ENCODE measurements at places on chromosomes 12 and 14. TPM values are rescaled to one million over a fixed set of nuclear protein-coding genes. Genes with fewer than 3 reads are reported as not detected.

GRCh38 chr12:122265476-122265875, 818 bp downstream of the VPS33A start:
- DNase-seq = no peak

Gene SERPINA4
- not detected for total RNA-seq

DNA sequence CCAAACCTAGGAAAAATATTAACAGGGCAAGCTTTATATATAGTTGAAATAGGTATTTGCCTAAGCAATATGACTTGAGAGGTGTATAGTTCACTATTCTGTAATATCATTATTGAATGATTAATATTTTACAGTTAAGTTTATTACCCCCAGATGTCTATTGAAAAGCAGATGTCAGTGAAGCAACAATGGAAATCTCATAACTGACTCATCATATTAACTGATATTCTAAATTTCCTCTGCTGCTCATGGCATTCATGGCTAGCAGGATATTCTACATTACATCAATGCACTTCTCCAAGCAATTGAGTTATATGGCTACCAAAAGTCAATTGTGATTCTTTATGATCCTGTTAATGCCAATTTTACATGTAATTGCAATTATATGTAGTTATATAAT, 9.7 kb upstream of the MAGOHB start:
- no peak for DNase-seq

GRCh38 chr12:98113548-98113947, 401.8 kb upstream of the TMPO start:
- no peak for DNase-seq

Gene GLT8D2
- not detected for total RNA-seq

GRCh38 chr12:95412482-95413311, 61.3 kb upstream of the METAP2 start:
- no peak for DNase-seq

DNA sequence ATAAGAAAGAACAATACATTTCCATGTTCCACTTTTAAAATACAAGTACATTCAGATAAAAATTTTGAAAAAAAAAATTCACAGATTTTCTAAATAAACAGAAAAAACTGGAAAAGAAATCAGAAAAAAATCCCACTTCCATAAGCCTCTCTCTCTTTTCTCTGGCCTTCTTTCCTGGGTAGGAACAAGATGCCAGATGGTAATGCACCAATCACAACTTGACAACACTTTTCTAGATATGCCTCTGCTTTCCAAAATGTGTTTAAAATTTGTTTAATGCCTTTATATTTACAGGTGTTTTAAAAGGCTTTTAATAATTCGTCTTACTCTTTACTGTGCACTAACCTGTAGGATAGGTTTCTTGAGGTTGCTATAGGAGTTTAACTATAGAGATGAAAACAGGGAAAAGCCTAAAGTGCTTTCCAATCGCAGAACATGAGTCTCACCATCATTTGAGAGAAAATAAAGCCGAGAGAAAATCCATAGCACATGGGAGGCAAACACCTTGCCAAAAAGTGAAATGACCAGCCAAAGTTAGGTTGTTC, 74.2 kb downstream of the TMTC1 start:
- no peak for DNase-seq

DNA sequence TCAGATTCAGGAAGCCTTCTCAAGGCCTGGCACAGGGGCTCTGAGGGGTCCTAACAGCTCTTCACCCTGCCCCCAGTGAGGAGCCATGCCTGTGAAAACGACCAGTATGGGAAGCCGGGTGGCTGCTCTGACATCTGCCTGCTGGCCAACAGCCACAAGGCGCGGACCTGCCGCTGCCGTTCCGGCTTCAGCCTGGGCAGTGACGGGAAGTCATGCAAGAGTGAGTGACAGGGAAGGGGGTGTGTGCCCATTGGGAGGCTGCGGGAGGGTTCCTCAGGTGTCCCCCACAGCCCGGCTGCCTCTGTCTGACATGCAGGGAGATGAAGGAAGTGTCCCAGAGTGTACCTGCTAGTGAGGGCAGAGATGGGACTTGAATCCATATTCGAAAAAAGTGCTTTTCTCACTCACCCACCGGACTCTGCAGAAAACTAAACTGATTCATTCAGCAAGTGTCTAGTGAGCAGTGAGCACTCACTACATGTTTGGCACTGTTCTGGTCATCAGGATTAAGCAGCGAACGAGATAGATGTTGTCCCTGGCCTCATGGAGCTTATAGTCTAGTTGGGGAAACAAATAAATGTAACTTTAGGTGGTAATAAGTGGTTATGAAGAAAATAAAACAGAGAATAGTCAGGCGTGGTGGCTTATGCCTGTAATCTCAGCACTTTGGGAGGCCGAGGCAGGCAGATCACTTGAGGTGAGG, 9.4 kb upstream of the LRP1-AS start:
- DNase-seq = peak; percentile 82

DNA sequence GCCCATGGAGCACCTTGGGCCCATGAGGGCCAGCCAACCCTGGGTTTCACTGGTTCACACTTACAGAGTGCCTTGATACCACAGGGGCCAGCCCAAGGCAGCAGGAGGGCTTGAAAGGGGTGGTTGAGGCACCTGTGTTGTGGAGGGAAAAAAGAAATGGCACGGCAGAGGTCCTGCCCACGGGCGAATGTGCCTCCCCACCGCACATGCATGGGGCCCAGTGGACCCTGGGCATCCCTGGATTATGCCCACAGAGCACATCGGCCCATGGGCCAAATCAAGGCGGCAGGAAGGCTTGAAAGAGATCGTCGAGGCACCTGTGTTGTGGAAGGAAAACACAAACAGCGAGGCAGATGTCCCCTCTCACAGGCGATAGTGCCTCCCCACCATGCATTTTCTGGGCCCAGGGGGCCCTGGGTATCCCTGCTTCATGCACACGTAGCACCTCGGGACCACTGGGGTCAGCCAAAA, 378.1 kb downstream of the ALG10 start:
- DNase-seq = peak; percentile 61

DNA sequence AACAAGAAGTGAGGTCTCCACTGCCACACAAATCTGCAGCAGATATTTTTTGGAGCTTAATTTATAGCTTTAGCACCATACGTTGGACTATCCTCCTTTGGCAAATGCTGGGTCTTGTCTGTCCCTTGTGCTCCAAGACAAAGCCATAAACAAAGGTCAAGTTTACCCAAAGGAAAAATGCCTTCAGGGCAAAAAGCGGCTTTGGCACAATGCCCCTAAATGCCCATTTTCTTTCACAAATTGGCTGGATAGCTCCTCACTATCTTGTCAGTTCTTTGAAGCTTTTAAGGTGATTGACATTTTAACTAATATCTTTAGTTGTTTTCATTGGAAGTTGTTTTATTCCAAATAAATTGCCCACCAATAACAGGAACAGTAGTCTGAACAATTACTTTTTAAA, 59.6 kb downstream of the EML5 start:
- DNase-seq = no peak

- no peak for DNase-seq
Measured at GRCh38 chr14:54815016-54815415, 87.6 kb downstream of the GCH1 start.

Gene PLCZ1
- not detected for total RNA-seq

DNA sequence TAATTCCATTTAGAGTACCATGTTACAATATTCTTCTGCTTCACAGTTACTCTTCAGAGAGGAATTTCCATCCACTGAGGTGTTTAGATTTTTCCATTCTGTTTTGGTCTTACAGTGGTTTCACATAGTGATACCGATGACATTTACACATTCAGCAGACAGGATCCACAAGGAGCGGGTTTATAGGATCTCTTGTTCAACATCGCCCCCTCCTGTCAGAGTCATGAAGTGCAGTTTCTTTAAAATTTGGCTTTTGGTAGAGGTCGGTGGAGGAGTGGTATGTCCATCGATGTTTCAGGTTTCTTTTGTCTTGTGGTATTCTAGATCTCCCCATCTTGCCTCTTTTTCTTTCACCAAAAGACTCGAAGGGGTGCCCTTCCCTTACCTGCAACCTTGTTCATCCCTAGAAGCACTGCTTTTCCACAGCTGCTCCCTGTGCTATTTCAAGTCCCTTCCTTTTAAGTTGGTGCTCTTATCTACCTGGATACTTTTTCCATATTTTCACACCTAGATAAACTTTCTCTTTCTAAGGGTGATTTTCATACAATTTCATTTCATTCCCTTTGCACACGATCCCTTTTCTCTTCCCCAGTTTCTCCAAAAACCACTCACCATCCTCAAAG, 181.3 kb downstream of the ITPR2 start:
- no peak for DNase-seq

DNA sequence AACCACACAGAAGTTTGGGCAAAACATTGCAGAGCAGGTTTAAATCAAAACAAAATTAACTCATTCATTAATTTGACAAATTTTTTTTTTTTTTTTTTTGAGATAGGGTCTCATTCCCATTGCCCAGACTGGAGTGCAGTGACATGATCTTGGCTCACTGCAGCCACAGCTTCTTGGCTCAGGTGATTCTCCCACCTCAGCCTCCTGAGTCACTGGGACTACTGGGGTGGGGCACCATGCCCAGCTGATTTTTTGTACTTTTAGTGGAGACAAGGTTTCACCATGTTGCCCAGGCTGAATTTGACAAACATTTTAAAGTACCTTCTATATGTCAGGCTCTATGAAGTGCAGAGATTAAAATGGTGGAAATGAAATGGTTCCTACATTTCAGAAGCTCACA, 257.1 kb upstream of the NPAS3 start:
- DNase-seq = no peak

- DNase-seq = no peak
Measured at GRCh38 chr14:51208982-51209381, 31.1 kb upstream of the TMX1 start.

Gene PMEL
- 0.70 TPM for total RNA-seq

Gene KRT6A
- total RNA-seq = not detected

Gene MIP
- total RNA-seq = not detected

GRCh38 chr14:89908712-89909450, 45.6 kb downstream of the EFCAB11 start:
- DNase-seq = no peak

Gene CLEC2D
- total RNA-seq = 76.2 TPM

Gene LTA4H
- total RNA-seq = 103 TPM

- DNase-seq = no peak
Measured at GRCh38 chr12:89621521-89621920, 87.1 kb downstream of the ATP2B1 start.

DNA sequence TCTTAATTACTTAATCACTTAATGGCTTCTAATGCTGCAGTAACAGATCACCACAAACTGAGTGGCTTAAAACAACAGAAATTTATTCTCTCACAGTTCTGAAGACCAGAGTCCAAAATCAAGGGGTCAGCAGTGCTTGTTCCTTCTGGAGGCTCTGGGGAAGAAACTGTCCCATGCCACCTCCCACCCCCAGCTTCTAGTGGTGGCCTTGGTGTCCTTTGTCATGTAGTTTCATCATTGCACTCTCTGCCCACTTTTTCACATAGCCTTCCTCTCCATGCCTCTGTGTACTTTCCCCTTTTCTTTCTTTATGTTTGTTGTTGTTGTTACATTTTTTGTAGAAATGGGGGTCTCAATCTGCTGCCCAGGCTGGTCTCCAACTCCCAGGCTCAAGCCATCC, 16.1 kb upstream of the UBC start:
- no peak for DNase-seq

- no peak for DNase-seq
Measured at GRCh38 chr12:109716092-109716479, 2.5 kb downstream of the FAM222A start.

Gene ART4
- total RNA-seq = 21.6 TPM

DNA sequence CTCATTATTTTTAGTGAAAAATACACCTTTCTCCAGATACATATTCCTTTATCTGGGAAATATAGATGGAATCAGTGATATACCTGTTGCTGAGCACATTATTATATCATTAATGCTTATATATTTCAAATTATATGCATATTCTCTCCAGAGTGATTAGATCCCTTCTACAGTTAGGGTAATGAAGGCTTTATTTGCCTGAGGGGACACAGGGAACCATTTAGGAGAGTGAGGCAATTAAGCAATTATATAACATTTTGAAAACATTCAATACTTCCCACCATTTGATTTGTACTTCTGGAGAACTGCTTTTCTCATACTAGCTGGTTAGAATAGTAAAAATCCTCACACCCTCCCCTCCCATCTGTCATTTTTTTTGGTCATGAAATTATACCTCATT, 212.8 kb upstream of the NOVA1 start:
- no peak for DNase-seq

GRCh38 chr14:69010648-69011047, 31.5 kb upstream of the ACTN1 start:
- no peak for DNase-seq

DNA sequence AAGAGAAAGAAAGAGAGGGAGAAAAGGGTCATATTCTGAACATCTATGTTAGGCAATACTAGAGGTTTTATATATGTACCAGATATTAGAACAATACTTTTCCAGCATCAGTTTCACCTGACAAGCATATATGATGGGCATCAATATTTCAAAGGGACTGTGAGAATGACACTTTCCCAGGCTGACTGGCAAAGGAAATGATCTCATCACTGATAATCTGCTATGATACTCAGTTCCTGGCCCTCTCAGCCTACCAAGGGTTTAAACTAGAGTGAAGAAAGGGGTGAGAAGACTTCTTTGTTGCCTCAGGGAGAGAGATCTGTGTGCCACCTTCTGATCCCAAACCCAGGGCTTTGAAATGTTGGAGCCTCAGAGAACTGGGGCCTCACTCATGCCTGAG, 183.5 kb downstream of the TTC8 start:
- no peak for DNase-seq

Gene ZNF219
- 26.7 TPM for total RNA-seq

Gene POLE
- total RNA-seq = 107 TPM

GRCh38 chr14:101125719-101126651, 222.5 kb upstream of the RTL1 start:
- peak; percentile 67 for DNase-seq

GRCh38 chr14:50362764-50363713, 33.6 kb downstream of the CDKL1 start:
- DNase-seq = peak; percentile 74

- DNase-seq = no peak
Measured at GRCh38 chr12:4900327-4900726, 9.4 kb upstream of the KCNA1 start.

- no peak for DNase-seq
Measured at GRCh38 chr14:52380294-52380693, 66.2 kb downstream of the PTGER2 start.

DNA sequence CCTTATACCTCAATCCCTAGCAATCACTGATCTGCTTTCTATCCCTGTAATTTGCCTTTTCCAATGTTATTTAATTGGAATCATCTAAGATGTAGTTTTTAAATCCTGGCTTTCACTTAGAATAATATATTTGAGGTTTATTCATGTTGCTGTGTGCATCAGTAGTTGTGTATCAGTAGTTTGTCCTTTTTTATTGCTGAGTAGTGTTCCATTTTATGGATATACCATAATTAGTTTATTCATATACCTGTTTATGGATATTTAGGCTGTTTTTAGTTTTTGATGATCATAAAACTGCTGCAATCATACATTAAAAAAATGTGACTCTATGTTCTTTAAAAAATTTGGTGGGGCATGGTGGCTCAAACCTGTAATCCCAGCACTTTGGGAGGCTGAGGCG, 43.7 kb downstream of the FUT8 start:
- DNase-seq = no peak

Gene PXMP2
- 10.0 TPM for total RNA-seq

Gene ASCL1
- not detected for total RNA-seq

Measured in spleen (tissue), 13 donors.